ENCODE measurements at places on chromosomes 2 and 18. TPM values are rescaled to one million over a fixed set of nuclear protein-coding genes. Genes with fewer than 3 reads are reported as not detected.
A peak's percentile ranks its signal among the peaks of the same experiment; 100 is the strongest.

- DNase-seq = no peak
Measured at GRCh38 chr18:13032173-13032572, 41.0 kb downstream of the CEP192 start.

GRCh38 chr2:53021292-53021691 lies 746.3 kb upstream of the CHAC2 start:
- DNase-seq = peak; percentile 88

GRCh38 chr2:168658706-168659105 lies 143.7 kb upstream of the NOSTRIN start:
- DNase-seq = no peak

DNA sequence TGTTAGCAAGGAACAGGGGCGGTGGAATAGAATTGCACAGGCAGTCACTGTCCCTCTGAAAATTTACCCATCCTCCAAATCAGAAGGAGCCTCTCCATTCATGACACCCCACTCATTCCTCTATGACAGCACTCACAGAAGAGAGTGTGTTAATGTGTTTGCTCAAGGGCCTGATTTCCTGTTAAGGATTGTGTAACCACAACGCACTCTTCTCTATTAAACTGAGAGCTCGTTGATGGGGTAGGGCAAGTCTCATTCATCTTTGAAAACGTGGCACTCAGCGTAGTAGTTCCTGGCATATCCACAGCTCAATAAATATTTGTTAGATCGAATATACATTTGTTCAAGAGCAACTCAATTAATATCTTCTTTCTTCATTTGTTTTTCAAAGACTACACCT lies 106.4 kb downstream of the VAPA start:
- DNase-seq = no peak

- DNase-seq = no peak
Measured at GRCh38 chr2:59462422-59463197, 1090.8 kb downstream of the BCL11A start.

Gene INHA
- not detected for total RNA-seq

Gene KIF5C
- total RNA-seq = 0.28 TPM

DNA sequence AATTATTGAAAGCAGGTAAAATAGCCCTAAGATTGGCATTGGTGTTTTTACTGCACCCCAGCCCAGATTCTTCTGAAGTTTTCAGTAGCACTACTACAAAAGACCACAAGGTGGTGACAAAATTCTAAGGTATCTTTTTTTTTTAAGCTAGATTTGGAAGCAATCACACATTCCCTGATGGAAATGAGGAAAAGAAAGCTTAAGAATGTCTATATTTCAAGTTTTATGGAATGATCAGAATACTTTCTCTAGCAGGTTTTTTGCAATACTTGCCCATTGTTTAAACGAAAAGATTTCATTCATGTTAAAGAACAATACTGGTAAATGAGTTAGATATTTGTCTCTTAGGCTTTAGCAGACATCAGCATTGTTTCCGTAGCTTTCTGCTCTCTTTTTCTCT lies 32.1 kb upstream of the ZNF638 start:
- peak; percentile 36 for DNase-seq

DNA sequence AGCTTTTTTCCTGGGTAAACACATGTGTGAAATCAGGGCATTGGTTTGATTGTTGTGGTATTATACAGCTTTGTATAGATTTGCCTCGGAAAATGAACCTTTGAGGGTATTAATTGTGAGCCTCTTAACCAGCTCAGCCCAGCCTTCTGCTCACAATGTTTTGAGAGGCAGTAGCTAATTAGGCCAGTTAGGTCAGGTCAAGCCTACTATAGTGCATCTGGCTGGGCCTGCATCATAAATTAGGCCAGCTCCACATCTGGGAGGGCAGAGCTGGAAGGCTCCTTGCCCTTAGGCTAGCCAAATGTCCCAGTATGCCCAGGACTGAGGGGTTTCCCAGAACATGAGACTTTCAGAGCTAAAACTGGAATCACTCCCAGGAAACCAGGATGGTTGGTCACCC lies 43.0 kb downstream of the LRATD1 start:
- no peak for DNase-seq

- DNase-seq = no peak
Measured at GRCh38 chr2:168811696-168812095, 9.3 kb downstream of the NOSTRIN start.

Gene LGALSL
- total RNA-seq = 1.7 TPM

- DNase-seq = no peak
Measured at GRCh38 chr2:223619486-223620129, 17.4 kb upstream of the SCG2 start.

- no peak for DNase-seq
Measured at GRCh38 chr2:134181219-134181618, 72.7 kb upstream of the MGAT5 start.

DNA sequence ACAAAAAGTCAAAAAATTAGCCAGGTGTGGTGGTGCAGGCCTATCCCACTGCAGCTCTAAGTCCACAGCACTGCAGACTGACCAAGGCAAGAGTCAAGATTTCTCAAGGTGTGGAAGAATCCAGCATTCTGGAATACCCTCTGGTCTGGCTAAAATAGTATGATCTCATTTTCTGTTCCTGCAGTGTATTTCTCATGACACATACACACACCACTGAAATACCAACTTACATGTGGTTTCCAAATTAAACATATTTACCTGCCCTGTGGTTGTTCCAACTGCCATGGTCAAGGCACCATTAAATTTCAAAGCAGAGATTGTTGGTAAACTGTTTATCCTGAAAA lies 30.9 kb downstream of the NOL10 start:
- DNase-seq = peak; percentile 8

Gene ITGB6
- total RNA-seq = under 0.01 TPM

DNA sequence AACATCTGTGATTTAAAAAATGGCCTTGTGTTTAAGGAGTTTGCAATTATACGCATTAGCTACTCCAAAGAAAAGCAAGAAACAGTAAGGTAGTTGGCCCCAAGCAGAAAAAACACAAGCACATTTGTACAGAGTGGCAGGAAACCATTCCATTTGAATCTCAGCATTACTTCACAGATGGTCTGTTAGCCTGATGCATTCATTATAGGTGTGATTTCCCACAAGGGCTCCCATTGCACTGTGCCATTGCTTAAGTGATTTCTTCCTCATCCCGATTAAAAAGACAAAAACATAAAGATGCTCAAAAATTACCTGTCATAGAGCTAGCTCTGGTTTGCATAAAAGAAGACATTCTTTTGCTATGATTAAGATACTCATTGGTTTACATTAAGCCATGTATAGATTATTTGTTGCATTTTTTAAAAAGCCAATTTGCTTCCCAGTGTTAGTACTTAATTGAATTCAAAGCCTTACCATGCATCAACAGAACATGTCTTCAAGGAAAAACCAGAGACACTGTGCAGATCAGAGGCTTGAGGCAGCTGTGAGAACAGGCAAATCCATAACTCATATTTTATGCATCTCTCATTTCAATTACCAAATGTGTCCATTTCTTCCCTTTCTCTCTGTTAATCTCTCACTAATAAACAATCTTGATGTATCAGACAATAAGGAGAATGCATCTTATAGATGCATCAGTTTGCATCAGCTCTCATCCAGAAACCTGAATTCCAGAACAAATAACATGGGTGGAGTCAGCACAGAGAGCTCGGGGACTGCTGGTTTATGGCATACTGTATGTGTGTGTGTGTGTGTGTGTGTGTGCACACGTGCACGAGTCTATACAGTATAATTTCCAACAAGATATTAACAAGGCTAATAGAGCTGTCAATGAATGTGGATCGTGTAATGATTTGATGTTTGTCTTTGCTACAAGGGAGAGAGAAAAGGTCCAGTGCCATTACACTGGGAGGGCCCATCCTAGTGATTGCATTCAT lies 558.6 kb upstream of the HS6ST1 start:
- no peak for DNase-seq

- DNase-seq = no peak
Measured at GRCh38 chr18:55387139-55387984, 200.6 kb downstream of the TCF4 start.

DNA sequence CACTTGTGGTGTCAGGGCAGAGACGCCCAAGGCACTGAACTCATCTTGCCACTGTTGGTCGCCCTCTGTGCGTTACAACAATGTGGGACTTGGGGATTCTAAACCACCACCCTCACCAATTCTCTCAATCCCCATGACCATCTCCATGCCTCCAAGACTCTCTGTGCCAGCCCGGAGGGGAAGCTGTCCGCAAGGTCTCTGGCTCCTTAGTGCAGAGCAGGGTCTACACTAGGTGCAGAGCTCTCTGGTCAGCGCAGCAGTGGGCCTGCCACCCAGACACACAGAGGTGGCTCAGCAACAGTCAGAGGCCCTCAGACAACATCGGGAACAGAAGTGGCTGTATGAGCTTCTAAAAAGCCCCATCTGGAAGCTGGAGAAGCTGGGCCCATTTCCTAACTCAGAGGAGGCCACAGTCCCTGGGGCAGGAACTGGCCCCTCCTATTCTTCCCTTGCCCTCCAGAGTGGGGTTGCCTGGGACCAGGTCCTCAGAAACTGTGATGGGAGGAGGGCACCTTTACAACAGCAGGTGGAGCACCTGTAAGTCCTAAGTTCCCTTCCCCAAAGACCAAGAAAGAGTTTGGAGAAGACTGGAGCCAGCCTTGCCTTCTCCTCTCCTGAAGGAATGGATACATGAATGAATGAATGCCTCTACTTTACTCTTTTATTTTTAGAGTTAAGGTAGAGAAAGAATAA lies 37.7 kb downstream of the SERTAD2 start:
- DNase-seq = no peak

DNA sequence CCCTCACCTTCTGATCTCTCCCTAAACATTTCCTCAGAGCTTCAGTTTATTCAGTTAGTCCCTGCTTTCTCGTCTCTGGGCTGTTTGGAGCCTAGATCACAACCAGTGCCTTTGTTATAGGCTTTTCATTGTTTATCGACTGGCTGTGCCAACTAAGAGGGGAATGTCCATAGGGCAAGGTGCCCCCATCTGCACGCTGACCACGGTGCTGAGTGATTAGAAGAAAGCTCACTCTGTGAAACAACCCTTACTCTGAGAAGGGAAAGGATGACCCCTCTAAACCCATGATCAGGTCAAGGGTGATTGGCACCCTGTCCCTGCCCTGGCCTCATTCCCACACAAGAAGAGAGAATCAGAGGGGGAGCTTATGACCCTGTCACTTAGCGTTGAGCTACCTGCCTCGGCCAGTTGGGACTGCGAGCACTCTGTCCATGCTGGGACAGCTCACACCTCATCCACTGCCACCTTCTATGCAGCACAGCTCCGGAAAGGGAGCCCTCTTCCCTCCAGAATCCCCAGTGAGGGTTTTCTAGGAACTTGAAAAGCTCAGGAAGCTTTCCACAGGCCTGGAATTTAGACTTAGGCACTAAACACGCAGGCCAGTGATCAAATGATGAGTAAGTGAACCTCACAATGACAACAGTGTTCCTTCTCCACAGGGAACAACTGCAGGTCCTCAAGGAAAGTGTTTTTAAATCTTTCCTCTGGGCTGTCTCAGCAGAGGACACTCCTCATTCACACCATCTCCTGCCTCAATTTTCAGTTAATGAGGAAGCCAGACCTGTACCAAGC lies 2.3 kb upstream of the ACTG2 start:
- peak; percentile 67 for DNase-seq

GRCh38 chr2:159515441-159515840 lies 100.9 kb downstream of the BAZ2B start:
- no peak for DNase-seq

DNA sequence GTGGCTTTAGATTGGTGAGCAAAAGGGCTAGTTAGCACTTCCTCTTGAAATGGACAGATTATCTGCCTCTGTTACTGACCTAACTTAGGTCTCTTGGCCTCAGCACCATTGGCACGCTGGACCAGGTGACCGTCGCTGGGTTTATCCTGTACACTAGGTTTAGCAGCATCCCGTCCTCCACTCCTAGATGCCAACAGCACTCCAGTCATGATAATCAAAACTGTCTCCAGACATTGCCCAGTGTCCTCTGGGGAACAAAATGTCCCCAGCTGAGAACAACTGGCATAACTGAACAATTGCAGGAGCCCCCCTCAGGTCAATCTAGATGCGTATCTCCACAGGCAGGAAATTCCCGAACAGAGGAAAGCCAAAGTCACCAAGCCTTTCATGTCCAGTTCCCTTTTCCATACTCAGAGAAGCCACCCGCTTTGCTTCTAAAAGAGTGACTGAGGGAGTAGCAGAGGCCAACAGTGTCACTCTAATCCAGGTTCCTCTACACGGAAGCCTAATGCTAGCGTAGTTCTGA lies 27.3 kb downstream of the E2F6 start:
- DNase-seq = no peak

All from IMR-90 (cell line).